Calu3 (cell line): ENCODE measurements at places on chromosomes 3 and 15. TPM values are rescaled to one million over a fixed set of nuclear protein-coding genes. Genes with fewer than 3 reads are reported as not detected.

DNA sequence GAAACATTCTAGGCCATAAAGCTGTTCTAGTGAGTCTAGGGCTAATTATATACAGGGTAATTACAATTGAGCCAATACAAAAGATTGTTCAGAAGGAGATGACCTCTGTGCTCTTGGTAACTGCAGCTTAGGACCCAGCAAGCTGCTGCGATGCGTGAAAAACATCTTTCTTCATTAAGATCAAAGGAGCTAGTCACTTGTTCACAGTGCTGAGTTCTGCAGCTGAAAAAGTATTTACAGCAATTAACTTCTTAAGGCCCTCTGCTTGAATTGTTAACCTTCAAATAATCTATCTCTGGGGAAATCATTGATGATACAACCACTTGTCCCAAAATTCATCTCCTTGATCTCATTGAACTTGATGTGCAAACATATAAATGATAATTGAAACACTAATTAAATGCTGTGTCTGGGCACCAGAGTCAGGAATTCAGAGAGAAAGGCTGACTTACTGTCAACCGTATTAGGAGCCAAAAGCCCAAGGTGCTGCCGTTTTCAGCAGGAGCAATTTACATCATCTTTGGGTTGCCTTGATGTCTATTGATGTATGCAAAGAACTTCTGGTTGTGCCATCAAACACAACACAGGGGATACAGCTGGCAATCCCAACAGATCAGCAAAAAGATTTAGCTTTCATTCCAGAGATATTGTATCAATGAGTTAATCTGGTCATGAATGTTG is 213.0 kb downstream of the NECTIN3 start:
- H3K36me3 ChIP-seq, result no peaks in the 10 kb centered on the region
- H3K27ac ChIP-seq, result no peak overlapping the region
- DNase-seq, result no peak
- no peaks in the 10 kb centered on the region for H3K4me1 ChIP-seq

CHD2 gene
- 127 and 140 TPM in 2 replicates for total RNA-seq

DNA sequence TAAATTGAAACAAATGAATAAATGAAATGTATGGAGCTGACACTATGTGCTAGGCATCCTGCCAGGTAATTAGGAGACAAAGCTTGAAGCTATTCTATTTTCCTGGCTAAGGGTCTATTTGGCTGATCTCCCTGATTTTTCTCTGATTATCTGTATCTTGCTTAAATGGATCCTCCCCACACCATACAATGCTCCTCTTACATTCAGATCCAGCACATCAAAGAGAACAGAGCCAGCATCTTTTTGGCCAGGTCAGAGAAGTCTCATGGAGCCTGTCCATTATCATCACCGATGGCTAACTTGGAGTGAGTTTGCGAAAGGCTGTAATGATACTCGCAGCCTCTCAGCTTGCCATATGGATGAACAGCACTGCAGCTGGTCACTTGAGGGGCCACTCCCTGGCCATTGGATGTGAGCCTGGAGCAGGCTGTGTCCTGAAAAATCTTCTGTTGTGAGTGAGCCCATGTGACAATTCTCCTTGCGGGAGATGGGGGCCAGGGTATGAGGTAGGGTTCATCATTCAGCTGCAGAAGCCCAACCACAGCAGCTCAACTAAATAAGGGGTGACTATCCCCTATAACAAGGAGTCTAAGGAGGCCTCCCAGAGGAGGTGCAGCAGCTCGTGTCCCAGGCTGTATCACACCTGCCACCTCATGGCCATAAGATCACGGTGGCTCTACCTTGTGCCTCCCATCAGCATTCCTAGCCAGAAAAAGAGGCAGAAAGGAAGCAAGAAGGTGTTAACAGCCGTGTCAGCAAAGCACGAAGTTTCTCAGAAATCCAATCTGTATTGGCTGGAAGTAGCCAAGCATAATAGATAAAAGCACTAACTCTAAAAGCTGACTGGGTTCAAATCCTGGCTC is 69.3 kb upstream of the ST8SIA2 start:
- no peaks in the 10 kb centered on the region for H3K36me3 ChIP-seq
- H3K4me1 ChIP-seq, result no peaks in the 10 kb centered on the region
- H3K27me3 ChIP-seq, result peaks cover 71% of the 10 kb centered on the region
- no peak for DNase-seq

GRCh38 chr3:147299656-147300055 is 106.7 kb downstream of the ZIC4 start:
- H3K4me1 ChIP-seq, result peaks cover 13% of the 10 kb centered on the region
- H3K27me3 ChIP-seq, result no peaks in the 10 kb centered on the region
- H3K27ac ChIP-seq, result no peak overlapping the region
- H3K36me3 ChIP-seq, result no peaks in the 10 kb centered on the region
- no peak for DNase-seq

DNA sequence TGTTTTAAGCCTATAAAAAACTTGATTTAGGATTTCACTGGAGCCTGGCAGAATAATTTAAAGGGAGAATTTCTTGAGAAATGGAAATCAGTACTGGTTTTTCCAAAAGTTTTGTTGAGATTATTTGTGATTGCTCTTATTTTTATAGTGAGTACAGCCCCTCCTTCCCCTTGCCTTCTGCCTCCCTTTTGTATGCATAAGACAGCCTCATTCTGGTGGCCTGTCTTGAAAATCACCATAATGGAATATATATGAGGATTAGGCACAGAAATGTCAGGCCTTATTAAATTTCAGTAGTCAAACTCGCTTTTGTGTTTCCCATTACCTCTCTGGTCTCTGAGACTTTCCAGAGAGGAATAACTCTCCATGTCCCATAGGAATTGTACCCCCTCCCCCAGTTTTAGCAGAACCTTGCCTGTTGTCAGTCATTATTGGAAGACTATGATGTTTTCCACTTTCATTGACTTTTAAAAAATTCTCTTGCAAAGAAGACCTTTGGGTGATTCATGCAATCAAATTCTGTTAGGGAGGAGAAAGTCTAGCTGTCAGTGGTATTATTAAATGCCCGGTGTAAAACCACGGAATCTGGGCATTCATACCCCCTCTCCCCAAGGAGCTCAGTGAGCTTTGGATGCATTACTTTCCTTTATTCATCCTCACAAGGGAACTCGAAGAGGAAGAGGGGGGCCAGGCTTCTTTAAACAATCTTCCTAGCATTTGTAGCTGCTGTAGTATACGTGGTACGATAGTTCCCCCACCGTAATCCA is 171.6 kb upstream of the TSC22D2 start:
- peaks cover 4% of the 10 kb centered on the region for H3K36me3 ChIP-seq
- H3K27me3 ChIP-seq, result no peaks in the 10 kb centered on the region
- no peak overlapping the region for H3K4me3 ChIP-seq
- peaks cover 21% of the 10 kb centered on the region for H3K4me1 ChIP-seq

RPS27L gene
- 64.4 and 66.8 TPM in 2 replicates for total RNA-seq

HOMER2 gene
- total RNA-seq, result 32.2 and 49.4 TPM in 2 replicates

GOLGA6L7 gene
- not detected in 2 replicates for total RNA-seq

ZNF385D gene
- not detected in 2 replicates for total RNA-seq

ZNF717 gene
- 13.6 and 15.6 TPM in 2 replicates for total RNA-seq

ATP2C1 gene
- 267 and 361 TPM in 2 replicates for total RNA-seq

GRK7 gene
- not detected in 2 replicates for total RNA-seq

GRCh38 chr15:86392296-86392695 is 312.6 kb downstream of the AGBL1 start:
- no peaks in the 10 kb centered on the region for H3K4me1 ChIP-seq
- no peaks in the 10 kb centered on the region for H3K27me3 ChIP-seq
- no peaks in the 10 kb centered on the region for H3K36me3 ChIP-seq
- no peak overlapping the region for H3K27ac ChIP-seq
- no peak for DNase-seq
